ENCODE measurements at places on chromosomes 5 and 9.

DNA sequence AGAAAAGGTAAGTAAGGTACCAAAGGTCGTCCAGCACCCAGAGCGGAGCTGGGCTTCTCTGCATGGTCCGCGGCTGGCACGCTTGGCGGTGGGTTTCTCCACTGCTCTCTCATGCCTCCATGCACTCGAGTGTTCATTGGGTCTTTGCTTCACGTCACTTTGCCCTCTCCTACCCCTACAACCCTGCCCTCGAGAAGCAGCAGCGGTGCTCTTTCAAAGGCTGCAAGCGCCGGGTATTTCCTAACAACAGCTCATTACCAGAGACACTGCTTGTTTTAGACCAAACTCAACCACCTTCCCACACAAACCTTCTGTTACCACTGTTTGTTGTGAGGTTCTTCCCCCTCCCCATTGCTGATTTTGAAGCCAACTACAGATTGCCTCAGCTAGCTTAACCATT, 21.5 kb upstream of the ZBTB34 start:
- DNase-seq, result no peak

- DNase-seq, result no peak
These were observed 133.3 kb upstream of the PPP1R2B start for GRCh38 chr5:156716591-156717380.

GRCh38 chr5:16884595-16884994, 51.5 kb downstream of the MYO10 start:
- DNase-seq, result no peak

DNA sequence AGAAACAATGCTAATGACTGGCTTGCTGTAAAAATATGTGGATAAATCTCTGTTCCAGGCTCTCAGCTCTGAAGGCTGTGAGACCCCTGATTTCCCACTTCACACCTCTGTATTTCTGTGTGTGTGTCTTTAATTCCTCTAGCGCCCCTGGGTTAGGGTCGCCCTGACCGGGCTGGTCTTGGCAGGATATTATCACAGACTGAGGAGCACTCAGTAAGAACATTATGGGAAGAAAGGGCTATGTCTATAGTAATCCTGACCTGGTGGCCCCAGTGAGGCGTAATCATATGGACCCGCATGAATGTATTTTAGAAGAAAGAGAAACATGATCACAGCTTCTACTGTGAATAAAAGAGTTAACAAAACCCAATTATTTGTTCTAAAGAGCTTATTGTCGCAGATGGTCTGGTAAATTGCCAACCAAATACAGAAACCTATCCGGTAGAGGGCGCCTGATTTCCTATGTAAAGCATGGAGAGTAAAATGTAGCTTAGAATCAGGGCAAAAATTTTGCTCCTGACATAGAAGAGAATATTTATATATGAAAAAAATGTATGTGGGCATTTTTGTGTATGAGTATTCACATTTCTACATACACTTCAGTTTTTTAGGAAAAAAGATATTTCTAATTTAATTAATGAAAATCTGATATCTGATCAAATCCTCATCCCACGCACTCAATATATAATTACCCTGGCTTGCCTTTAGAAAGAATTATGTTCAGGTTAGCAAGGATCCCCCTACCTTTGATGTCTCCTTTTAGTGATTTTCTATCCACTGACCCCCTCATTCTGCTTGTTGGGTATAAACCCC, 5.8 kb upstream of the IFNA1 start:
- no peak for DNase-seq

DNA sequence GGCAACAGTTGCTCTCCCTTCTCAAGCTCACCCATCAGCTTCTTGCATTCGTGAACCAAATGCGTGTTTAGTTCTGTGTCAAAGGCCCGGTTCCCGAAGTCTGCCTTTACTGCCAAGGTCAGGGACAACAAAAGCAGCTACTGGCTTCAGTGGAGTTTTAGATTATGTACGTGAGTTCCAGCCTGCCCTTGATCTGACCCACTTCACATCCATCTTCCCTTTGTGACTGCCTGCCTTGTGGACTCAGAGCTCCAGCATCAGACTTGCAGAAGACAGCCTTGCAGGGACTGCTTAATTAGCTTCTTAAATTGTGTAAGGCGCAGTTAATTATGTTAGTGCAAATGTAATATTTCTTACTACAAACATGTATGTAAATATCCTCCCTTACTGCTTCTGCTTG, 774.7 kb upstream of the EDIL3 start:
- no peak for DNase-seq

Data from stimulated activated CD8-positive, alpha-beta memory T cell treated with anti-CD3 and anti-CD28 coated beads, Interleukin-4, amount 100 ng/mL, for 1 hour (primary cell).